ENCODE measurements at places on chromosomes 13 and 19.

- DNase-seq, result no peak
Observed at GRCh38 chr19:44824761-44825160, 15.9 kb downstream of the BCAM start.

DNA sequence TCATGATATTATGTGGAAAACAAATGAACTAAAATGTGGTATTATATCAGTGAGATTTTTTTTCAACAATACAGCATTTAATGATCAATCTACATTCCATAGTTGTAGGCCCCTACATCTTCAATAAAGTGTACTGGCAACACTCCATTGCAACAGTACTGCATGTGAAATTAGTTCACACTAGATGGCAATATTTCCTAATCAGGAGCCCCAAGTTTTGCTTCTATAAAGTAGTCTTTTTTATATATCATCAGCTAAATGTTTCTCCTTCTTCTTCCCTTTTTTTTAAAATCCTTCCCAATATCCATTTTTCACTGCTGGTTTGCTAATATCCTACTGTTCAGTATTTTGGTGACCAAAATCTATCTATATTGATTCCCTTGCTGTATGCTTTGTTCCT, 528.3 kb upstream of the ATXN8OS start:
- DNase-seq, result no peak

DNA sequence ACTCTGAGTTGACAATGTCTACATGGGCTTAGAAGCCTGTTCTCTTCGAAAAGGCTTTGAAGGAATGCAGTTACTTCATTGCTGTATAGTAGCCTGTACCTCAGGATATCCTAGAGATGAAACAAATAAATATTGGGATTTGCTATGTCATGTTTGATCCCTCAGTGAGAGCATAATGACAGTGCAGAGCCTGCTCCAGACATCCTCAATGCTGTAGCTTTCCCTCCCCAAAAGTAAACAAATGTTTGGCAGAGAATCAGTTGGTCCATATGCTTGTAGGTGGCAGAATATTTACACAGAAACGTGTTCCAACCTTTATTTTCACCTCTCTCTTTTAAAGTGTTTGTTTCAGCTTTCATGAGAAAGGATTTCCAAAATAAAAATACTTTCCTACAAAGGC, 515.3 kb upstream of the SGCG start:
- peak; percentile 0 for DNase-seq

- DNase-seq, result no peak
Observed at GRCh38 chr13:78138756-78139155, 220.1 kb upstream of the EDNRB start.

- no peak for DNase-seq
Observed at GRCh38 chr19:10815969-10816644, 19.9 kb downstream of the TMED1 start.

DNA sequence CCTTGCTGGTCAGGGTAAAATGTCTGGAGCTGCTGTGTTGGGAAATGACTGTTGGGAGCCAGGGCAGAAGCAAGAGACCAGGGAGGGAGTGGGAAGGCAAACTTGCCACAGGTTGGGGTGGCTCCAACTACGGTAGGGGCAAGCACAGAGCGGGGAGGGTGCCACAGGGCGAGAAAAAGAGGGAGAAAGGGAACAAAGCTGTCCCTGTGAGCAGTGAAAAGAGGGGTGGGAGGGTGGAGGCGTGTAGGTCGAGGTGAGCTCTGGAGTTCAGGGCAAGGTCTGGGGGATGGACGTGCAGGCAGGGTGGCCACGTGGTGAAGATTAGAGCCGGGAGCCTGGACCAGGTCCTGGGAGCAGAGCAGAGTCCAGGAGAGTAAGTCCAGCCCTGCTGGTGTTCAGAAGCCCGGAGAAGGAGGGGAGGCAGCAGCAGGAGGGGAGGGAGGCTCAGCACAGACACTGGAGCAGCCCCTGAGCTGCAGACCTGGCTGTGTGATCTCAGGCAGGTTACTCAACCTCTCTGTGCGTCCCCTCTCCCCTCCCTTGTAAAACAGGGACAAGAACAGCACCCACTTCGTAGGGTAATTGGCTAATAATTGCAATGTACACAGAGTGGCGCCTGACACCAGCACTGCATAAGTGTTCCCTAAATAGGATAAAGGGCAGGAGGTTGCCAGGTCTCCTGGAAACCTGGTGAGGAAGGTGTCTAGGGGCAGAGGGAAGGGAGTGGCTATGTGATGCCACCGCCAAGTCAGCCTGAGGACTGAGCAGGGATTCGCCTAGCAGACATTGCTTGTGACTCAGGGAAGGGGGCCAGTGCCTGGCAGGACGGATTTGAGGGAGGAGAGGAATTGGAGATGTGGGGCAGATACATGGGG, 3.2 kb upstream of the POLR2E start:
- DNase-seq, result no peak

DNA sequence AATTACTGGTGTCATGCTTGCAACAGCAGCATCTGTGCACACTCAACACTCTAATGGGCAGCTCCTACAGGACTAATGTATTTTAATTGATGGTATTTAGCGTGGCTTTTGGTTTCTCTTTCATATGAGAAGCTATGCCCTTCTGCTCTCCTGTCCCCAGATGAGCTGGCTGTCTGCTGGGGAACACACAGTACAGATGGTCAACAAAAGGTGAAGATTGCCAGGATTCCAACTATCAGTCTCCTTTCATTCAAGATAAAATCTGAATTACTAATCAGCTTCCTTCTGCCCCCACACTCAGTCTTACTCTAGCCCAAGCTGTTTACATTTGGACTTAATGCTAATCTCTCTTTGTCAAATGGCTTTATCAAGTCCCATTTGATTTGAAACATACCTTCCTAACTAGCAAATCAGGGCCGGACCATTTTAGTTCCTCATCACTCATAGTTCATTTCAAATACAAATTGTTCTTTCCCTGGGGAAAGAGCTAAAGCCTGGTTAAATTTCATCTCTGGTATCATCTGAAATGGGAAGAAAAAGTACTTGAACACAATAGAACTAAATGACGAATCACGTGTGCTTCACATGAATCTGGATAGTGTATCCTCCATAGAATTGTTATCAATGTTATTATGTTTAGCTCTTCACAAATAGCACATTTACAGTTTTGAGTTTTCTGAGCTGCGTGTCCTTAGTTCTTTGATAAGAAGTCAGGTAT, 988.0 kb downstream of the PCDH17 start:
- DNase-seq, result peak; percentile 68

GRCh38 chr19:53521373-53522202, 16.4 kb upstream of the ZNF331 start:
- no peak for DNase-seq

DNA sequence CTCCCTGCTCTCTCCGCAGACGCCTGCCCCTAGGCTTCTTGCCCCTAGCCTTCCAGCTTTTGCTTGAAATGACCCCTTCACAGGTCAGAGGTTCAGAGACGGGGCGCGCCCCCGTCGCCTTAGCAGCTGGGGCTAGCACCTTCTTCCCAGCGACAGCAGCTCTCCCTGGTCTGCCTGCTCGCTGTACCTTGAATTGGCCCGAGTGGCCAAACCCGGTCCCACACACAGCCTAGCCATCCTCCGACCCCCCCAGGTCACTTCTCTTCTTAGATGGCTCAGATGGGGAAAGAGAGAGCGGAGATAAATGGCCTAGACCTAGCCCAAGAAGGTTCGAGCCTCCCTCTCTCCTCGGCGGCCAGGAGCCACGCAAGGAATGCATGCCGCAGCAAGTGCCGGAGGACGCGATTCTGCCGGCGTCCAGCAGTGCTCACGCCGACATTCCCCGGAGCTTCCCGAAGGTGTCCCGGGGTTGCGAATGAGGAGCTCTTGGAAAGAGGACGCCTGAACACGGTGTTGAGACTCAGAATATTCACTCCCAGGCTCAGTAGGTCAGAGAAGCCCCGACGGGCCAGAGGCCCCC, 1.3 kb downstream of the CDX2 start:
- DNase-seq, result no peak

DNA sequence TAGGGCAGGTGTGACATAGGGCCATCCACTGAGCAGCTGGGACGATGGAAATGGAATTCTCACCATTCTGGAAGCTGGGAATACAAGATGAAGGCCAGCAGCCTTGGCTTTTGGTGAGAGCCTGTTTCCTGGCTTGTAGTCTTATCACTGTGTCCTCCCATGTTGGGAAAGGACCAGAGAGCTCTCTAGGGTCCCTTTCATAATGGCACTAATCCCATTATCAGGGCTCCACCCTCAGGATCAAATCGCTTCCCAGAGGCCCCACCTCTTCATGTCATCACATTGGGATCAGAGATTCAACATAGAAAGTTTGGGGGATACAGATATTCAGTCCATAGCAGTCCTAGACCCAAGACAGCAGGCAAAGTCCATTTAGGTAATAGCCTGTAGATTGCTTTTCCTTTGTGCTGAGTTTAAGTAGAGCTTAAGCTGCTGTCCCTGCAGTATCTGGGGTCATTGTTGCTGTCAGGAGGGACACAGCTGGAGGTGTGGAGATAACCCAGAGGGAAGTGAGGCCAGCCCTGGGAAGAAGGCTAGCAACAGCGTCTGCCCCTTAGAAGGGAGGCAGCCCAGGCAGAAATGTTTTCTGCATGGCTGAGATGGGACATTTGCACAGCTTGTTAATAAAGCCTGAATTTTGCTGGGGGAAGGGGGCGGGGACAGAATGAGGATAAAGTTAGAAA, 136.5 kb upstream of the GPR12 start:
- DNase-seq, result no peak

DNA sequence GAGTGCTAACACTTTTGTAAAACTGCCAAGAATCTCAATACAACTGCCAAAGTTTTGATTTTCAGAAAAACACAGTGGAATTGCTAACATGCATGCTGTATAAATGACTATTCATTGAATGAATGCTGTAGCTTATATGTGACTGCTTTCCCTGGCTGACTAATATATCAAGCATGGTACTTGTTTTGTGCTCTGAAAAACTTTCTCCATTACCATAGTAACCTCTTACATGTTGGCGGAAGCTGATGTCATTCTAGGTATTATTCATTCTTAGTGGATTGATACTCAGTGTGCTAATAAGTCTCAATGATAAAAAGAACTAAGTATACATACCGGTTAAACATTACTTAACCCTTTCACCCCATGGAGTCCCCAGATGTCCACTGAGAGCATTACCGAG, 166.1 kb upstream of the MYO16 start:
- no peak for DNase-seq

All from DMS 273 treated with DMSO at 0.1 percent for 48 hours (cell line).